ENCODE measurements at places on chromosomes 1 and 21.

DNA sequence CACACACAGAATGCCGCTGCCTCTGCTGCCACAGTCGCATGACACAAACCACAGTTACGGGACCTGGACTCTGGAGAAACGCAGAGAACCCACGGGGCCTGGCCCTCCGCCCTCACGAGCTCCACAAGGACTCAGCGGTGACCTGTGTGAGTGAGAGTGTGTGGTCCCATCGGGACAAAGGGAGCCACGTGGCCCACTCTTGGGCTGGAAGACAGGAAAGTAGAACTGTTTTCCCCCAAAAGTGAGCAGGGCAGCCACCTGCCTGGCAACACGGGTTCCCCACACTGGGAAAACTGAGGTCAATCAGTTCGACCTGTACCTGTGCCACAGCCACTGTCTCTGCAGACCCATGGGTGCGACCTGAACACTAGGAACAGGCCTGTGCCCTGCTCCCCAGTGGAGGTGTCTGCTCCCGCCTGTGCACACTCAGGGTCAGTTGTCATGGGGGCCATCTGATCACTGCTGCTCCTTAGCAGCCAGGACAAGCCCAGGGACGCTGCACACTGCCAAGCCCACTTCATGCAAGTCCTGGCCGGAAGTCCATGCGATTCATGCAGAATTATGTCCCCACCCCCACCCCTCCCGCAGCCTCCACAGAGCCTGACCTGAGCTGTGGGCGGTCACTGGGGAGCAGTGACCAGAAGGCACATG lies 54.4 kb upstream of the ADARB1 start:
- peak; percentile 13 for DNase-seq

DNA sequence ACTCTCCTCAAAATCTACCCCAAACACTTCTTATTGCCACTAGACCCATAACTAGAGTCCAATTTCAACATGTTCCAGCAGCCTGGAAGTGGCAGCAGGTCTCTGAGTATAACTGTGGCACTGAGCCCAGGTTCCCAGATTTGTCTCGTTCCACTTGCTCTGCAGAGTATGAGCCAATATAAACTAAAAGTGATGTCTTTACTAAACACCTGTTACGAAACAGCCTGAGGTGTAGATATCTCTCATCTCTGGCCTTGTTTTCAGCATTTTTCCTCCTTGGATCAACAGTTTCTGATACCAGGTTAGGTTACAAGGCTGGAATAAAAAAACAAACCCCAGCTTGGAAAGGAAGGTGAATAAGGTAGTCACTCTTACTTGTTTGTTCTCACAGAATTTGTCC lies 25.2 kb upstream of the PRDX6 start:
- no peak for DNase-seq

- DNase-seq, result no peak
Observed at GRCh38 chr1:214574598-214575411, 23.4 kb upstream of the PTPN14 start.

DNA sequence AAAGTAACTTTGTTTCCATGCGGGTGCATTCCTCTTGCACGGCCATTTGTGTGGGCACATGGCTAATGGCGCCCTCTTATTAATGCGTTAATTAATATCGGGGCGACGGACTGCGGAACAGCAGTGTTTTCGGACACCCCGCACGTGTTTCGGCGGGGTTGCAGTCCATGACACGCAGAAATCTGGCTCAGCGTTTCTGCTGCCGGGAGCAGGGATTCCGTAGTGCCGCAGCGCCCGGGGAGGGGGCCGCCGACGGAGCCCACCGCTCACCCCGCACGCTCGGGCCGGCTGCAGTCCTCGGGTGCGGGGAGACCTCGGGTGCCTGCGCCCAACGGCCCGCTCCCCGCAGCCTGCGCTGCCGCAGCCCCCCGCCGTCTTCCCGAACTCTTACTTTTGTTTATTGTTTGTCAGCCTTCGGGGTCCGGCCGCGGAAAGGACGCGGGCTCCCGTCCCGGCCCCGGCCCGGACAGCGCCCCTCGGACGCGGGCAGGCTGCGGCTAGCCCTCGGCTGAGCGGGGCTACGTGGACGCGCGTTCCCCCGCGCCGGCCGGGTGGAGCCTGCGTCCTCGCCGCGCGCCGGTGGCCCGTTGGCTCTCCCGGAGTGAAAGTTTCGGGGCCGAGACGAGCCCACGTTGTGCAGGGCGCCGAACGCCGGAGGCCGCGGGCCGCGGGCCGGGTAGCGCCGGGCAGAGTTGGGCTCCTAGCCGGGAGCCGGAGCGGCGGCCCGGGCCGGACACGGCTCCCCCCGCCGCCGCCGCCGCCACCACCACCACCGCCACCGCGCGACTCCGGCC lies 849 bp downstream of the NFIA start:
- DNase-seq, result peak; percentile 46

GRCh38 chr1:242043165-242043564 lies 44.3 kb upstream of the MAP1LC3C start:
- no peak for DNase-seq

GRCh38 chr1:26477446-26478152 lies 5.4 kb downstream of the HMGN2 start:
- DNase-seq, result no peak

DNA sequence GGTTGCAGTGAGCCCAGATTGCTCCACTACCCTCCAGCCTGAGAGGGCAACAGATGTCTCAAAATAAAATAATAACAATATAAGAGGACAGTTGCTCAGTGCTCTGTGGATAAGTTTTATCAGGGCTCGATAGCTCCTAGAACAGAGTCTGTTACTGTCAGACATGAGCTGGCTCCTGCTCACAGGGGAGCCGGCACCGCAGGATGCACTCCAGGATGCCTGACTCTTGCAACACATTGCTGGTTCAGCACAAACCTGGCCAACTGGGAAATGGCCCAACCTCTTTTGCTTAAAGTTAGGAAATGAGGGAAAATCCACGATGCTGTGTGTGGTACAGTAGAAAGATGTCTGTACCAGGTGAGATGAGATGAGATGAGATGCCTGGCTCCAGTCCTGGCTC lies 5.8 kb upstream of the CTSE start:
- DNase-seq, result no peak

GRCh38 chr1:111172463-111172862 lies 28.0 kb downstream of the DENND2D start:
- no peak for DNase-seq

DNA sequence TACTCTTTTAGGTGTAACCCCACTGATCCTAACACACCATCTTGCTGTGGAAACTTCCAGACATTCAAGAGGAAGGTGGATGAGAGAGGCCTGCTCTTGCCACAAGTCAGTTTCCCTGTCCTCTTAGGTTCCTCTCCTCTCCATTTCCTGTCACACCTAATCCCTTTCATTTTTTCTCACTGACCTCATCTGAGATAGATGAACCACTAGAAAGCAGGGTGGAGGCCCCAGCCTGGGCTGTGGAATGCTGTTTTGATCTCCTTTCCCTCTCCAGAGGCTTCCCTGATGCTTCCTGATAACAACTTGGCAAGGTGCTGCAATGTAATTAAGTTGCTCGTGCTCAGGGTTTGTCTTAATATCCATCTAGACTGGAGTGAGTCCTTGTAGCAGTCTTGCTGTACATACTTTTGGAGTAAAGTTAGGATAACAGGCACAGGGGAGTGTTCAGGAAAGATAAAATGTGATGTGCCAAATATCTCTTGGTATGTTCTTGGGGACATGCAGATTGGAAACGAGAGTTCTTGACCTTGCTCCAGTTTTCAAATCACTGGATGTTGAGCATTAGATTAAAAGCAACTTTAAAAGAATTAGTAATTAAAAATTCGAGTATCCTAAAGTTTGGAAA lies 11.2 kb downstream of the LRRC42 start:
- no peak for DNase-seq

DNA sequence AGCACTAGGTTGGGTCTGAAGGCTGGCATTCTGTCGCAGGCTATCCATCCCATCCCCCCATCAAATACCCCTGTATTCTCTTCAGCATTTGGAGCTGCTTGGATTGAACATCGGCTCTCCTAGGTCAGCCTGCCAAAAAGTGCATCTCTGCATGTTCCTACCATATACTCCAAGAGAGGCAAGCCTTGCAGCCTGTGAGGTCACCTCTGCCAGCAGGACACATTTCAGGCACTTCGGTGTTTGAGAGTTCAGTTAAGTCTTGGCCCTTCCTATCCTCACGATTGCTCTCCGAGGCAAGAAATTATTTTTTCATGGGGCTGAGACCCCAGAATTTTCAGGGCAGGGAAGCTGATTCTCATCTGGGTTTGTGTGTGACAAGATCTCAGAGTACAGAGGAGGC lies 2.6 kb downstream of the GPR25 start:
- DNase-seq, result no peak

DNA sequence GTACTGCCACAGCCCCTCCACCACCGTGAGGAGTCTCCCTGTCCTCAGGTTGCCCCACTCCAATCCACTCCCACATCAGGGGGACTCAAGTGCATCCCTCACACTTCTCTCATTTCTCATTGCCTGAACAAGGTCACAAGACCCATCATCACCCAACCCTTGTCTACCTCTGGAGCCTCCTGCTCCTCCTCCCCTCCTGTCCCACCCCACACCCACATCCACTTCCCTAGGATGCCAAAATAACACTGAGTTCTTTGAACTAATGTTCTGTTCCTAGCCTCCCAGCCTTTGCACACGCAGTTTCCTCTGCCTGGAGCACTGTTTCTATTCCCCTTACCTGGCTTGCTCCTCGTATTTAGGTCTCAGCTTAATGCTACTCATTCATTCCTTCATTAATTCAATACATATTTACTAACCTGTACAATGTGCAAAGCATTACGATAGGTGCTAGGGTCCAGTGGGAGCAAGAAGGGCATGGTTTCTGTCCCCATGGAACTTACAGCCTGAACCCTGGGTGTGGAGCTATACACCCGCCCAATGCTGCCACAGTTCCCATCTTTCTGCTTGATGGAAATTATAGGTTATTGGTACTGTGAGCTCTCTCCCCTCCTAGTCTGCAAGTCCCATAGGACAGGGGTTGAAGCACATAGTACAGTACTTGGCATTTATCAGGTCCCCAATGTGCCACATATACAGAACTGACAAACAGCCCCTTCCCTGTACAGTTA lies 96.1 kb upstream of the GRIK3 start:
- no peak for DNase-seq

DNA sequence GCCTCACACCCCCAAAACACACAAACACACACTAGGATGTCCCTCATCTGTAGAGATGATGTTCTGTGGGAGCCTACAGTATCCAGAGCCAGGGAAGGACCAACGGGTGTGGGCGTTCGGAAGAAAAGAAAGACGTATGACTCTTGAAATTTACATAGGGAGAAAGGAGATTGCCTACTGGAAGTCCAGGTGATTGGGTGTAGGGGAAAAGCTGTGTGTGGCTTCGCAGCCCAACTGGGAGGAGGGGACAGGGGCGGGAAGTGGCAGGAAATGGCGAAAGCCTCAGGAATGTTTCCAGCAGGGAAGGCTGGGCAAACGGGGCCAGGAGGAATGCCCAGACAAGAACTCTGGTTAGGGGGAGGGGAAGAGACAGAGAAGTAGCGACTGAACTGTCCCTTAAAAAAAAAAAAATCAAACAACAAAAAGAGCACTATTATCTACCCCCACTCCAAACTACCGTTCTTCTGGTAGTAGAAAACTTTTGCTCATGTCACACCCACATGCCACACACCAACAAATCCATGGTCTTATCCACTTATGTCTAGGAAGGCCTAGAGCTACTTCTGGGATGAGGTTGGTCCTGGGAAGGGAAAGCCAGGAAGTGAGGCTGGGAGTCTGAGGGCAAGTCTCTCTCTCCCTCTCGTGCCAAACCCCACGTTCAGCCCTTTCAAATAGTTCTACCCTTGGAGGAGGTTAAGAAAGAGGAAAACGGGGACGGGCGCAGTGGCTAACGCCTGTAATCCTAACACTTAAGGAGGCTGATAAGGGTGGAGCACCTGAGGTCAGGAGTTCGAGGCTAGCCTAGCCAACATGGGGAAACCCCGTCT lies 1.8 kb upstream of the CKS1B start:
- no peak for DNase-seq

- no peak for DNase-seq
Observed at GRCh38 chr1:64427879-64428278, 42.0 kb upstream of the CACHD1 start.

- DNase-seq, result no peak
Observed at GRCh38 chr1:56285554-56286402, 293.6 kb downstream of the PLPP3 start.

GRCh38 chr1:44413740-44414139 lies 8.7 kb downstream of the RNF220 start:
- DNase-seq, result no peak

GRCh38 chr1:239802275-239802674 lies 289.4 kb upstream of the FMN2 start:
- DNase-seq, result no peak

DNA sequence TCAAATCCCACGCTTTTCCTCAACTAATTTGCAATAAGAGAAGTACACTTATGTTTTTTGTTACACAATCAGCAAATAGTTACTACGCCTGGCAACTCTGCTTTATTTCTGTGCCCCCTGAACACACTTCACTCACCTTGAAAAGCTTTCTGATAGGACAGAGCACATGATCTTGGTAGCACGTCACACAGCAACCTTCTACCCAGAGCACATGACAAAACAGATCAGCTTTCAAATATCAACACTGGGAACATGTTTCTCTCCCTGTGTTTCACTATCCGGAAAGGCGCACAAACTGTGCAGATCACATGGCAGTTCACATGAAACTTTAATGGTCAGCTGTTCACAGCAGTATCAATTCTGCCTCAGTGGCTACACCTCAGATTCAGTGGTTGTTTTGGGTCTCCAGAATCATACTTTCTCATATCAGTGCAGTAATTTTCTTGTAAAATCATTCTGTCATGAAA lies 2.2 kb downstream of the SLC19A2 start:
- DNase-seq, result no peak

DNA sequence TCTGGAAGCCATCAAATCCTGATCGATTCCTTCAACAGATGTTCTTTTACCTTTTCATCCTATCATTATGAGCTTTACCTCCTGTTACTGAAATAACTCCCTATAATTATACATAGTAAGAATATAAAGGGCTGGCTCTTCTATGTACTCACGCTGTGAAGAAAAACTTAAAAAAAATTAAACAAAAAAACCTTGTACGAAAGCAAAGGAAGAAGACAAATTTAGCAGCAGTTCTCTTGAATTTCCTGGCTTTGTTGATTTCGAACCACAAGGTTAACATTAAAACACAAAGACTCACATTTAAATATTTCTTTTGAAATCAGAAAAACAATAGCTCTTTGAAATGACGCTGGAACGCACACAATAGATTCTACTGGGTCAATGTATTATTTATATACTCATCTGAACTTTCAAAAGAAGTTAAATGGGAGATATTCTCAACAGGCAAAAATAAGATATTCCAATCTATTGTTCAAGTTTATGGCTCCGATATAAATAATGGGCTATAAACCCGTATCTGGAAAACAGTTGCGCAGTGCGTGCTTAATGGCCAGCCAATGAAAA lies 13.6 kb upstream of the SPEN start:
- DNase-seq, result no peak

GRCh38 chr1:174058624-174059023 lies 36.5 kb upstream of the RC3H1 start:
- DNase-seq, result no peak
